Anterior cingulate cortex (tissue), 58 donors: ENCODE measurements at places on chromosomes 3 and 15.

- DNase-seq = no peak
Observed at GRCh38 chr3:188191460-188191859, 37.5 kb downstream of the LPP start.

DNA sequence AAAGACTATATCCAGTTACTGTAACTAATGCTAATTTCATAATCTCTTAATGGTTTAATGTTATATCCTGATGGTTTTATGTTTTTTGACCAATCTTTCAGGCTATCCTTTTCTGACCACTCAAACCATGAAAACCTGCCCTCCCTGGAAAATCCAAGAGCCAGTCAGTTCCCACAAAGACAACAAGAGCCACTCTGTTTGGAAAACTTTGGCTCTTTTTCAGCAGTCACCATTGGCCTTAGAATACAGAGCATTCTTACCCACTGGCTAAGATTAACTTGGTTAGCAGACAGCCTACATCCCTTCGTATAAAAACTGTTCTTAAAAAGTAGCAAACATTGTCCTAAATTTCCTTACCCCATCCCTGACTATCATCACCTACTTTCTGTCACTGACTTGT is 32.9 kb downstream of the ALCAM start:
- no peak for DNase-seq

- no peak for DNase-seq
Observed at GRCh38 chr15:29345549-29346525, 76.2 kb upstream of the NSMCE3 start.

- no peak for DNase-seq
Observed at GRCh38 chr15:39115379-39116057, 465.4 kb upstream of the THBS1 start.

- DNase-seq = no peak
Observed at GRCh38 chr3:187062526-187063177, 76.6 kb downstream of the RPL39L start.

DNA sequence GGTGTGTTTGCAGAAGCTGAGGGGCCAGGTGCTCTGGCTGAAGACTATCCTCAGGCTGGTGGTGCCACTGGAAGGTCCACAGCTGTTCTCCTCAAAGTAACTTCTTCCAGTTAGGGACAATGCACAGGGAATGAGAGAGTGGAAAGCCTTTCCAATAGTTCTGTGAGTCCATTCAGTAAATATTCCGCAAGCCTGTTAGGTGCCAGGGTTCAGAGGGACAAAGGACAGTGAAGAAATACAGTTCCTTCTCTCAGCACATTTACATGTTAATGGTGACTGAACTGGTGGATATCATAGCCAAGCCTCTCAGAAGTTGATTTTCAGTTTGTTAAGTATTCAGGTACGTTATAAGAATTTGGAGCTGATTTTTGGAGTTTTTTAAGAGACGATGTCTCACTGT is 122.5 kb downstream of the C3orf70 start:
- no peak for DNase-seq

GRCh38 chr3:83946049-83946448 is 1012.7 kb upstream of the CADM2 start:
- no peak for DNase-seq
